ENCODE measurements at places on chromosomes 1 and 21.

GRCh38 chr1:24865587-24865986, 64.5 kb downstream of the RUNX3 start:
- DNase-seq = no peak

DNA sequence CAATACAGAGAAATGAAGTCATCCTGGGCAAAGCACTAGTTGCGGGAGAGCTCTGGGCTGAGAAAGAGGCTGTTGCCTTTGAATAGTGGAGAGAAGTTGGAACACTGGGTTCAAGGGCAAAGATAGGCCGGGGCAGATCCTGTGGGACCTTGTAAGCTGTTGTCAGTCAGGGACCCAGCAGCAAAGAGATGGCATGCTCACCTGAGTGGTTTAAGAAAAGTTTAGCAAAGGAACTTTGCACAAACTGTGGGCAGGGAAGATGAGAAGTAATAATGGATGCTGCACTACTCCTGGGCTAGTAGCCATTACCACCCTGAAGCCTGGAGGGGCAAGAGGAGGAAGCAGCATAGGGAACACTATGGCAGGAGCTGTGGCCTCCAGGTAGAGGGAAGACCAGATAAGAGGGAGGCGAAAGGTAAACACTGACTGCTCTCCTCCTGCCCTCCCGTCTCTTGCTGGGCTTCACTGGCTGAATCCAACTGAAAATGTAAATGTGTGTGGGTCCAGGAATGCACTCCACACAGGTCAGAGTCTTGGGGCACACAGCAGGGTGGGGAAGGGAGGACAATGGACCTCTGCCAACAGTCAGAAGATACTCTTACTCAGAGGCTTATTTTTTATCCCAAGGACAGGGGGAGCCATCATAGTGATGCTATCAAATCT, 129.2 kb downstream of the PLPP3 start:
- DNase-seq = no peak

DNA sequence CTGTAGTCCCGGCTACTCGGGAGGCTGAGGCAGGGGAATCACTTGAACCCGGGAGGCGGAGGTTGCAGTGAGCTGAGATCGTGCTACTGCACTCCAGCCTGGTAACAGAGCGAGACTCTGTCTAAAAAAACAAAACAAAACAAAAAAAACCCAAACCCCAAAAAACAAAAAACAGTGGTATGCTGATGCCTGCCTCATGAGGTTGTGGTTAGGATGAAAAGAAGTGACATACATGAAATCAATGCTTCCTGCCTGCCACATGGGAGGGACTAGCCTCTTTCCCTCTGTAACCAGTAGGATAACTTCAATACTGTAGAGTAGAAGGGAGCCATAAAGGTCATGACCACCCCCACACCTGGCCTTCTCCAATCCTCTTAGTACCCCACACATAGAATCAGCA, 55.2 kb downstream of the TENT5C start:
- no peak for DNase-seq

- peak; percentile 3 for DNase-seq
These were observed 899.2 kb downstream of the NCAM2 start for GRCh38 chr21:21897275-21897883.

GRCh38 chr1:212593821-212594251, 14.7 kb upstream of the ATF3 start:
- DNase-seq = no peak
